Gastroesophageal sphincter (tissue), 4 donors: ENCODE measurements at places on chromosomes 7 and 10. TPM values are rescaled to one million over a fixed set of nuclear protein-coding genes. Genes with fewer than 3 reads are reported as not detected.

Gene CH25H
- 0.93 TPM for total RNA-seq

Gene CLEC2L
- not detected for total RNA-seq

Gene GSTO2
- total RNA-seq, result 0.27 TPM

Gene ANKRD26
- total RNA-seq, result 9.7 TPM

Gene CTAGE4
- 1.7 TPM for total RNA-seq

Gene BMI1
- 108 TPM for total RNA-seq

Gene OLAH
- total RNA-seq, result 1.1 TPM

Gene CTAGE8
- total RNA-seq, result 2.2 TPM

Gene OR6B1
- total RNA-seq, result not detected

Gene VWDE
- total RNA-seq, result not detected

Gene TAS2R3
- total RNA-seq, result not detected

Gene C10orf67
- not detected for total RNA-seq

Gene SEPTIN7
- total RNA-seq, result 346 TPM

Gene TUBB8
- total RNA-seq, result not detected

Gene YWHAG
- total RNA-seq, result 86.2 TPM

Gene GFRA1
- 62.5 TPM for total RNA-seq

Gene PALD1
- total RNA-seq, result 12.5 TPM

Gene GPNMB
- 48.1 TPM for total RNA-seq

Gene RPEL1
- total RNA-seq, result not detected

Gene OPTN
- 91.5 TPM for total RNA-seq

Gene SLC26A3
- 0.81 TPM for total RNA-seq

Gene EFCAB10
- total RNA-seq, result not detected

Gene OR2A7
- 1.9 TPM for total RNA-seq

Gene EXOC4
- total RNA-seq, result 51.2 TPM

Gene VPS37D
- 3.3 TPM for total RNA-seq
